ENCODE measurements at places on chromosomes 1 and 21.
A peak's percentile ranks its signal among the peaks of the same experiment; 100 is the strongest.

DNA sequence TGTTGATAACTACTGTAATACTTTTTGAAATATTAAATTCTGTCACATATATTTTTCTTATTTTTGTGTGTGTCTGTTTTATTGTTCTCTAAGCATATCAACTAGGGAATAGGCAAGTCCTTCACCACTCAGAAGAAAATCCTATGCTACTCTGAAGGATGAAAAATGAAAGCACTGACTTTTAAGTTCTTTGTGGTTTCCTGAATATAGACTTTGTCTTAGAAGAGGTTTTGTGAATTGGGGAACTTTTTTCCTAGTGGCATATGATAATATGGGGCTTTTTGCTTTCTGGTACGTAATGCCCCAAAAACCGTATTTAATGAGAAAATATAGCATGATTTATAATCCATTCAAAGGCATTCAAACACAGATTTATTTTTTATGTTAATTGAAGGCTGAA lies 136.0 kb downstream of the SNX7 start:
- peak; percentile 44 for DNase-seq

DNA sequence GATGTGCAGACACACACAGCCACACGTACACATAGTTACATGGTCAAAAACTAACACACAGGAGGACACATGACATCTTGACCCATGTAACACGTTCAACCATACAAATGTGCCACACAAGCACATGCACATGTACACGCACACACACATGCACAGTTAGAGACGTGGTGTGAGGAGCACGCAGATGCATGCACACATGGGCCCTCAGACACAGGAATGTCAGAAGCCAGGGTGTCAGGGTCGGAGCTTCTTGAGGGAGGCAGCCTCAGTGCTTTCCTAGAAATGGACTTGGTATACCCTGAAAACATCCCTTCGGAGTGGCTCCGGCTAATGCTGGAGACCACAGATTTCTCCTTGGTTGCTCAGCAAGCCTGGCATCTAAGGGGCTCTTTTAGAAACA lies 114.3 kb downstream of the DMRTB1 start:
- no peak for DNase-seq

- no peak for DNase-seq
Observed at GRCh38 chr1:20200966-20201365, 14.6 kb upstream of the PLA2G2C start.

DNA sequence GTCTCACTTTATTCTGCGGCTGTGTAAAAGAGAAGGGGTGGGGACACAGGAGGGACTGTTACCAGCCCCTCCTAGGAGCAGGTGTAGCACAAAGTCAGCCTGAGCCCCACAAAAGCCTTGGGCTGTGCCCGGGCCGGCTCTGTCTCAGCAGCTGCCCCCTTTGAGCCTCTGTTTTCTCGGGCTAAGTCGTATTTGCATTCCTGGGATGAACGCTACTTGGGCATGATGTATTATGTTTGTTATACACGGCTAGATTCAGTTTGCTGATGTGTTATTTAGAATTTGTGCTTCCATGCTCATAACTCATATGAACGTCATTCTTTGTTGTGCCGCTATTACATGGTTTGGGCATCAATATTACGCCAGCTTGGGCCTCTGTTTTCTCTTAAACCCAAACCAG lies 47.8 kb downstream of the KCNN3 start:
- DNase-seq = no peak

DNA sequence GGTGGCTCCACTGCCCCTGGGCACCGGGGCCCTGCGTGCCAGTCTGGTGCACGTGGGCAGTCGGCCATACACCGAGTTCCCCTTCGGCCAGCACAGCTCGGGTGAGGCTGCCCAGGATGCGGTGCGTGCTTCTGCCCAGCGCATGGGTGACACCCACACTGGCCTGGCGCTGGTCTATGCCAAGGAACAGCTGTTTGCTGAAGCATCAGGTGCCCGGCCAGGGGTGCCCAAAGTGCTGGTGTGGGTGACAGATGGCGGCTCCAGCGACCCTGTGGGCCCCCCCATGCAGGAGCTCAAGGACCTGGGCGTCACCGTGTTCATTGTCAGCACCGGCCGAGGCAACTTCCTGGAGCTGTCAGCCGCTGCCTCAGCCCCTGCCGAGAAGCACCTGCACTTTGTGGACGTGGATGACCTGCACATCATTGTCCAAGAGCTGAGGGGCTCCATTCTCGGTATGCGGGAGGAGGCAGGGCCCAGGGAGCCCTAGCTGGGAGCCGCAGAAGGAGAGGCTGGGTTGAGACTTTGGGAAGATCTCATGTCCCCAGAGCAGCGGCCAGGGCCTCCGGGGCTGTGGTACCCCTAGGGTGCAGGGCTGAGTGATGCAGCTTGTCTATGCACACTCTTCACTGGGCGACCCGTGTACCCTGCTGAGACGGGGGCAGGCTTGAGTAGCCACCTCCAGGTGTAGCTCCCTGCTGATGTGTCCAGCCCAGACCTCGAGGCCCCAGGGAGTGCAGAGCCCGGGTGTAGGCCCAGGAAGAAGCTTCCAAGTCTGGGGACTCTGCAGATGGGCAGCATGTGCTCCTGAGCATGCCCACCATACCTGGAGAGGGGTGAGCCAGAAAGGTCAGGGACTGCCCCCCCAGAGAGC lies 1.8 kb downstream of the VWA1 start:
- DNase-seq = no peak

- DNase-seq = no peak
Observed at GRCh38 chr1:240441669-240442068, 170.3 kb downstream of the GREM2 start.

DNA sequence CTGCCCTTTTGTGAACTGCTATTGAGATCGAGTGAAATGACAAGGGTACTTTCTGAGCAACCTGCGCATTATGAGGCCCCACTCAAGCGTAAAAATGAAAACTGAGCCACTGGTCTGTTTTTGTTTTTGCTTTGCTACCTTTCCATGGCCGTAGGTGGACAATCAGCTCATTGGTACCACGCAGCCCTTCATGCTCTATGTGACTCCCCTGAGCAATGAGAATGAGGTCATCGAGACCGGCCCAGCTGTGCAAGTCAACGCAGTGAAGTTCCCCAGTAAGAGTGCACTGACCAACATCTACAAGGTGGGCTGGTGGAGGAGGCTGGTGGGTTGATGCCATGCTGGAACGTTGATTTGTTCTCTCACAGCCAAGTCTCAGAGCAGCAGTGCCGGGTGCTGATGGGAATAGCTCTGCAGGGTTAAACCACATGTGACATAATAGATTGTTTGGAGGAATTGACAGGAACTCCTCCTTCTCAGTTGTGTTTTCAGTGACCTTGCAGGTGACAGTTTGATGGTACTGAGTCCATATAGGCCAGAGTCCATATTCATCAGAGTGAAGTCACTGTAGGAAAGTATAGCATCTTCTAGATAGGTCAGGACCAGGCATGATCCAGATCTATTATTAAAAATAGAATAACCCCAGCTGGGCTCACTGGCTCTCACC lies 170.3 kb downstream of the VPS13D start:
- DNase-seq = no peak

DNA sequence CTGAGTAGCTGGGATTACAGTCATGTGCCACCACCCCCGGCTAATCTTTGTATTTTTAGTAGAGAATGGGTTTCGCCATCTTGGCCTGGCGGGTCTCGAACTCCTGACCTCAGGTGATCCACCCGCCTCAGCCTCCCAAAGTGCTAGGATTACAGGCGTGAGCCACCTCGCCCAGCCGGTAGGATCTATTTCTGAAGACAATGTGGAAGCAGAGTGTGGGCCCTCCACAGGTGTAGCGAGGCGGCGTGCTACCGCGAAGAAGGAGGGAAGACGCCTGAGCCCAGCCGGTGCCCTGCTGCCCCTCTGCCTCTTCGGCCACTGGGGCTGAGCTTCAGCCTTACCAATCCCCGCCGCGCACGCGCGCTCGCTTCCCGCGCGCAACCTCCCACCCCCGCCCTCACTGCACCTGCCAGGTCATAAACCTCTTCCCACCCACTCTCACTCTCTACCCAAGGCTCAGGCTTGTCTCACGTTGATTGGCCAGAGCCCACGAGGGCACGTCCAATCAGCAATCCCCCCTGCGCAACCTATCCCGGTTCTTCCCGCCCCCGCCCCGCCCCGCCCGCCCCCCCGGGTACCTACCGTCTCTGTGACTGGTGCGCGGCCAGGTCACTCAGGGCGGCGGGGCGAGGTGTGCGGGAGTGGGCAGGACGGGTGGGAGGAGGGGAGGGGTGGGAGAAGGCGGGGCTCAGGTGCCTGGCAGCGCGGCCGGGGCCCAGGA lies 409 bp upstream of the HOOK1 start:
- peak; percentile 95 for DNase-seq

DNA sequence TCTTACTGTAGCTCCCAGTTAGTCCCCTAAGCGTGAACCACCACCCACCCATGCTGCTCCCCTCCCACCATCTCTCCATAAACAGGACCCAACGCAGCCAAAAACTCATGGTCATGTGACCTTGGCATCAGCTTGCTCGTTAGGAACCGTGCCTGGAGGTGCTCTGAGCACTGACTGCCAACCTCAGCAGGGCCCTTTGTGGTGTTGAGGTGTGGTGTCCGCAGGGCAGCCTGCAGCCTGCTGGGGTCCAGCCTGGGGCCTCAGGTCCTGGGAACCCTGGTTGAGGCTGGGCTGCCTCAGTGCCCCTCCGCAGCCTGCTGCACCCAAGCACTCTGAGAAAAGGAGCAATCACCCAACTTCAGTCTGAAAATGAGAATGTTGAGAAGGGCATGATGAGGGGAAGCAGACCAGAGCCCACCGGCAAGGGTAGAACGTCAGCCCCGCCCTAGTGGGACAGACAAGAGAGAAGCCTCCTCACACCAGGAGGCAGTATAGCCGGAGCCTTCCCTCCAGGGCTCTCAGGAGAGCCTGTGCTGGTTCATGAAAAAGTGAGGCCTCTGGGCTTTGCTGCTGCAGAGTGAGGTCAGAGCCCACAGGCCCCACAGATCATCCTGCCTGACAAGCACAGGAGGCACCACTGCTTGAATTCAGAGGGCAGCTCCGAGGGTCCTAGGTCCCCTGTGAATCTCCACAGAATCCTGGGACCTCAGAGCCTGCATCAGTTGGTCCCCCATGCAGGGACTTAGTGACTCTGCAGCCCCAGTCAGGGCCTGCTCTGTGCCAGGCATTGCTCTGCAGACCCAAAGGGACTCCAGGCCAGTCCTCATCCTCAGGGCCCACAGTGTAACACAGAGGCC lies 4.9 kb upstream of the COL6A2 start:
- no peak for DNase-seq

- DNase-seq = no peak
Observed at GRCh38 chr1:55323760-55324159, 108.6 kb upstream of the USP24 start.

DNA sequence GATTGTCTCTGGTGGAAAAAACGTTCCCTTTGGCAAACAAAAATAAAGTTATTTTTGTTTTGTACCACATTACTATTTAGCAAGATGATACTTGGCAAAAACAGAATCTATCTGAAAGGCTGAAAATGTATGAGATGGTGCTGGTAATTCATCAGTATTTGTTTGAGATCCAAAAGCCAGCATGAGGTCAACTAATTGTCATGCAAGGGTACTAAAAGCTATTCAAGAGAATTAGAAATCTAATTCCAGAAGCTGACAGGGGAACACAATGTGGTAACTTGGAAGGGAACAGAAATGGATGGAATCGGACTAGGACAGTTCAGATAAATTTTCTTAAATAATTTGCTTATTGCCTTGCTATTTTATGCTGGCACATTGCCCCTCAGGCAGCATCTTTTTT lies 263.8 kb downstream of the KCNT2 start:
- DNase-seq = no peak

GRCh38 chr1:198258491-198258890 lies 101.7 kb downstream of the NEK7 start:
- no peak for DNase-seq

GRCh38 chr1:213154056-213154685 lies 103.1 kb downstream of the RPS6KC1 start:
- DNase-seq = no peak

GRCh38 chr1:203536575-203536974 lies 42.6 kb downstream of the OPTC start:
- DNase-seq = no peak

DNA sequence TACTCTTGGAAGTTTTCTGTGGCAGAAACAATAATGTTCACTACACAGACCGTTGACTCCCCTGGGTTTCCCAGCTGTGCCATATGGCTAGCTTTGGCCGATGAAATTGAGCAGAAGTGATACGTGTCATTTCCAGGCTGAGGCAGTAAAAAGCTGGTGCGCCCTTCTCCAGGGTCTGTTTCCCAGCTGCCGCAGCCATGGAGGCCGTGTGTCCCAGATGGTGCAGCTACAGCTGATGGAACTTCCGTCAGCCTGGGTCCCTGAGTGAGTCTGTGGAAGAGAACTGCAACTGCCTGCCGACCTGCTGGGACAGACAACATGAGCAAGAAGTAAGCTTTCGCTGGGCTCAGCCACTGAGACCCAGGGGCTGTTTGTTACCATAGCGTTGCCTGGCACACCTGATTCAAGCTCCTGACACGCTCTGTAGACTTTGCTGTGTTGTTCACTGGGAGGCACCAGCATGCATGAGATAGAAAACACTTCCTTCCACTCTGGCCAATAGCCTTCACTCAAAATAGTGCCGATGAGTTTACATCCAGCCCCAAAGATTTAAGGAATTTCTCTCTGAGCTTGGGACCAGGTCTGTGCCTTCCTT lies 116.3 kb upstream of the SLC25A33 start:
- DNase-seq = no peak

GRCh38 chr1:231801042-231801585 lies 174.5 kb downstream of the DISC1 start:
- no peak for DNase-seq

DNA sequence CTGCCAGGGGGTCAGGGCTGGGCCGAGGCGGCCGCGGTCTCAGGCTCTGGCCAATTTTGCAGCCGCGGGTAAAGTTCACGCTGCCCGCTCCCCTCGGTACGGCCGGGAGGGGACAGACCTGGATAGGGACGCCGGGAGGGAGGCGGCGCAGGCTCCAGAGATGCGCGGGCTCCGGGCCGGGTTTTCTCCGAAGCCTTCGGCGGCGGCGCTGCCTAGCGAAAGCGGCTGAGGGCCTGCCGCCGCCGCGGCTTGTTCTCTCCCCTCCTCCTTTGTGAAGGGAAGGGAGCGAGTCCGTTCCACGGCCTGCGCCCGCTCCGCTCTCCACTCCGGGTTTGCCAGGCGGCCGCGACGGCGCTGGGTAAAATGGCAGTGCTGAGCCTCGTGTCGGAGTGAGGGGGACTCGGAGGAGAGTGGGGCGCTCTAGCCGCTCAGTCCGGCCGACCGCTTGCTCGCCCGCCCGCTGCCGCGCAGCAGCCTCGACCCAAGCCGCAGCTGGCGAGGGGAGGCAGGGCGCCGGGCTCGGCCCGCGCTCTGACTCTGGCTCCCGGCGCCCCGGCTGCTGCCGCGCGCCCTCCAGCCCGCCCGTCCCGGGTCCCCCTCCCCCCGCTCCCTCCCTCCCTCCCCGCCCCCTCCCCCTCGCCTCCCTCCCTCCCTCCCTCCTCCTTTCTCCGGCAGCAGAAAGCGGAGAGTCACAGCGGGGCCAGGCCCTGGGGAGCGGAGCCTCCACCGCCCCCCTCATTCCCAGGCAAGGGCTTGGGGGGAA lies at the start of gene ARID1A:
TSS of gene ARID1A (plus strand) at position 660 of the 763 bp plus-strand sequence. CDS start 389 bp downstream, outside the sequence.
- DNase-seq = peak; percentile 98

DNA sequence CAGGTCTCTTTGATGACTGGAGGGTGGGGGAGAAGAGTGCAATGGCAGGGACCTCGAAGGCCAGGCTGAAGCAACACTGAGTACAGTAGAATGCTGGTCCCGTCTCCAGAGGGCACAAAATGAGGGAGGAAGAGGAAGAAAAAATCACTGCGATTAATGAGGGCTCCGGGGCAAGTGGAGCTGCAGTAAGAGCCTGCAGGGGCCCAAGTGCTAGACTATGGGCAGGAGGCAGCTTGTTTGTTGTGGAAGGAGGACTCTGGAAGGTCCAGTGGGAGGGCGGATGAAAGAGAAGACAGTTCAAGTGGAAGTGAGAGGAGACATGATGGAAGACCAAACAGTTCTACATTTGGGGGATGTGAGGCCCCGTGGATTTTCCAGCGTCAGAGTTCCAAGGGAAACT lies 17.4 kb downstream of the TMCC2 start:
- DNase-seq = no peak
